ENCODE measurements at places on chromosomes 5 and 9. TPM values are rescaled to one million over a fixed set of nuclear protein-coding genes. Genes with fewer than 3 reads are reported as not detected.

GRCh38 chr9:109640580-109641371, 139.2 kb upstream of the PALM2AKAP2 start:
- H3K4me1 ChIP-seq = no peaks in the 10 kb centered on the region
- H3K27ac ChIP-seq = no peak overlapping the region
- DNase-seq = no peak
- H3K27me3 ChIP-seq = peaks cover 59% of the 10 kb centered on the region

DNA sequence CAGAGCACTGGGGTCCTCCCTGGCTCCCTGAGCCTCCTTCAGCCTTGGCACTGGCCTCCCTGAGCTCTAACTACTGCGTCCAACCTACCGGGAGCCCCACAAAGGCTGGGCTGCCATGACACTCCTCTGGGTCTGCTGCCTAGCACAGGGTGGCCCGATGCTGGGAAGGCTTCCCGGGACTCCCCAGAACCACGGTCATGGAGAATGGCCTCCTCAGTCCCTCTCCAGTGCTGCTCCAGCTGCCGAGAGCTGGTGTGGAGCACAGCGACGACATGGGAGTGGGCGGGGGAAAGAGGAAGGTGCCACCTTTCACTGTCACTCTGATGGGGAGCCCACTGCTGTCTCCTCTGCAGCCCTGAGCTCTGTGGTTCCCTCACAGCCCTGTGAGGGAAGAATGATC, 61.5 kb upstream of the RNF130 start:
- no peaks in the 10 kb centered on the region for H3K36me3 ChIP-seq
- peaks cover 16% of the 10 kb centered on the region for H3K4me1 ChIP-seq
- H3K27ac ChIP-seq = no peak overlapping the region
- no peak for DNase-seq

GRCh38 chr5:100898504-100899346, 4.4 kb downstream of the ST8SIA4 start:
- peak overlapping the region; percentile 96 for H3K4me3 ChIP-seq
- H3K36me3 ChIP-seq = peaks cover 59% of the 10 kb centered on the region
- no peaks in the 10 kb centered on the region for H3K27me3 ChIP-seq

DNA sequence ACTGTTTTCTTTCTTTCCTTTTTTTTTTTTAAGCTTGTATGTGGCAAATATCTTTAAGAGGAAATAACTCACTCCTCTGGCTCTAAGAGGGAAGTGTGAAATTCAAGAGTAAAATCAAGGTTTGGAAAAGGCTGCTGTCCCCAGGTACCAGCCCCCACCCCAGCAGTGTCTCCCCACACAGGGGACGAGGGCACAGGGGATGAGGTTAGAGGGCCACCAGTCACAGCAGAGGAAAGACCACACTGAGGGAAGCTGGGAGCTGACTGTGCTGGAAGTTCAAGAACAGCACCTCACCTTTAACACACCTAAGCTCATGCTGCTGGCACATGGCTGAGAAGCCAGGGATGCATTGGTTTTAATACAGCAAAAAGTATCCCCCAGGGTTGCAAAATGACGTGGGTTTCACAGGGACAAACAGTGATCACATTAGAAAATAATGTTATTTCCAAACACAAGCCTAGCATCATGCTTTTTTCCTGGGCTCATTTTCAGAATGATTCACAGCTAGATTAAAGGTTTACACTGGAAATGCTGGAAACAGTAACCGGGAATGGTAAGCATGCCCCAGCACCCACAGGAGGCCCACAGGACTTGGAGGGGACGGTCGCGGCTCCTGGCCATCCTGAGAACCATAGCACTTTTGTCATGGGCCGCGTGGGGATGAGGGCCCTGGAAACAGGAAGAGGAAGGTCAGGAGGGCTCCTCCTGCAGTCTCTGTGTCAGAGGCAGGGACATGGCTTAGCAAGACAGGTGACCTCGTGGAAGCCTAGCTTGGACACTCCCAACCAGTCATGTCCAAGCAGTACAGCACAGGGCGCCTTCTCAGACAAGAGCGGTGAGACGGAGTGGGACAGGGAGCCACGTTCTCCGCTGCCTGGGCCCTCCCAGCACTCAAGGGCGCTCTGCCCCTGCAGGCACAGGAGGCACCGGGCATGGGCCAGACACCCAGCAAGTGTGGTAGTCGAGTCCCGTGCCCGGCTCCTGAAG, 6.9 kb downstream of the LPCAT1 start:
- no peak overlapping the region for H3K4me3 ChIP-seq
- peaks cover 4% of the 10 kb centered on the region for H3K4me1 ChIP-seq
- H3K36me3 ChIP-seq = peaks cover 11% of the 10 kb centered on the region
- no peaks in the 10 kb centered on the region for H3K27me3 ChIP-seq
- peak overlapping the region; percentile 18 for H3K27ac ChIP-seq
- no peak for DNase-seq

DNA sequence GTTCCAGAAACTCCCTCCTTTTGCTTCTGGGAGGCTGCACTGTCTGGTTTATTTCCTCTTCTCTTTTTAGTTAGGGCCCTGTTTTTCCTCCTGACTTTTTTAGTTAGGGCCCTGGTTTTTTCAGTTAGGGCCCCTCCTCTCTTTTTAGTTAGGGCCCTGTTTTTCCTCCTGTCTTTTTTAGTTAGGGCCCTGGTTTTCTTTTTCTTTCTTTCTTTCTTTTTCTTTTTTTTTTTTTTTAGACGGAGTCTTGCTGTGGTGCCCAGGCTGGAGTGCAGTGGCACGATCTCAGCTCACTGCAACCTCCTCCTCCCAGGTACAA, 15.1 kb downstream of the GSN start:
- no peak overlapping the region for H3K4me3 ChIP-seq
- DNase-seq = no peak
- peaks cover 23% of the 10 kb centered on the region for H3K4me1 ChIP-seq
- H3K27me3 ChIP-seq = no peaks in the 10 kb centered on the region

DNA sequence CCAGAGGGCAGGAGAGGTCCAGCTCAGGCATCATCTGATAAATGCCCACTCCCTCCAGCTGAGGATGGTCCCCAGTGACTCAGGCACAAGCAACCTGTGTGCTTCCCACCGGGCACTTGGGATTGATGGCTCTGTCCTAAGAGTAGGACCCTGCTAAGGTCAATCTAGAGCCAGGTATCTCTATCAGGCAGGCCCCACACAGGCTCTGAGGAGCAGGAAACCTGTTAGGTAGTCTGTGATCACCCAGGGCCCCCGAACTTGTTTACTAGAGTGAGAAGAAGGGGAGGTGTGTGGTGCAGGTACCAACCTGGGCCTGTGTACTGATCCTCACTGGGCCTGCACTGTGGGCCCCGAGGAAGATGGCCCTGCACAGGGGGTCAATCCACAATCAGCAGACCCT, 119.6 kb upstream of the FSTL4 start:
- DNase-seq = no peak
- H3K4me1 ChIP-seq = no peaks in the 10 kb centered on the region
- H3K27me3 ChIP-seq = peaks cover 8% of the 10 kb centered on the region
- no peak overlapping the region for H3K4me3 ChIP-seq

GRCh38 chr5:150648294-150649107, 8.0 kb downstream of the SYNPO start:
- H3K4me3 ChIP-seq = no peak overlapping the region
- DNase-seq = no peak
- H3K36me3 ChIP-seq = no peaks in the 10 kb centered on the region
- H3K27me3 ChIP-seq = peaks cover 3% of the 10 kb centered on the region
- H3K4me1 ChIP-seq = no peaks in the 10 kb centered on the region

DNA sequence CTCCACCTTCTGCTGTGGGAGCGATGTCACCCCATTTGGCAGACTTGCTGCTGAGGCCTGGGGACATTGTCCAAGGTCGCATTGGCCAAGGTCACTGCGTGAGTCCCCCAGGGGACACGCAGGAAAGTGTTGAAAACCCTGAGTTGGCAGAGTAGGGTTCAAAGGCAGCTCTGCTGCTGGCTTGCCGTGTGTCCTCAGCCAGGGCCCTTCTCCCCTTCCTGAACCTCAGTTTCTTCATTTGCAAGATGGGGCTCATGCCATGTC, 14.0 kb downstream of the ASS1 start:
- no peaks in the 10 kb centered on the region for H3K36me3 ChIP-seq
- H3K4me1 ChIP-seq = no peaks in the 10 kb centered on the region
- DNase-seq = no peak
- H3K27me3 ChIP-seq = peaks cover 7% of the 10 kb centered on the region
- no peak overlapping the region for H3K27ac ChIP-seq
- no peak overlapping the region for H3K4me3 ChIP-seq

MCTP1 gene
- not detected for total RNA-seq

GRCh38 chr5:111997308-111997707, 240.3 kb upstream of the NREP start:
- no peak for DNase-seq
- no peak overlapping the region for H3K4me3 ChIP-seq
- no peaks in the 10 kb centered on the region for H3K27me3 ChIP-seq
- H3K36me3 ChIP-seq = no peaks in the 10 kb centered on the region

PCDHA10 gene
- not detected for total RNA-seq

- no peak overlapping the region for H3K4me3 ChIP-seq
- H3K27ac ChIP-seq = no peak overlapping the region
- no peaks in the 10 kb centered on the region for H3K4me1 ChIP-seq
Measured at GRCh38 chr9:104279535-104280177, 185.5 kb downstream of the SMC2 start.

CRHBP gene
- not detected for total RNA-seq

DNA sequence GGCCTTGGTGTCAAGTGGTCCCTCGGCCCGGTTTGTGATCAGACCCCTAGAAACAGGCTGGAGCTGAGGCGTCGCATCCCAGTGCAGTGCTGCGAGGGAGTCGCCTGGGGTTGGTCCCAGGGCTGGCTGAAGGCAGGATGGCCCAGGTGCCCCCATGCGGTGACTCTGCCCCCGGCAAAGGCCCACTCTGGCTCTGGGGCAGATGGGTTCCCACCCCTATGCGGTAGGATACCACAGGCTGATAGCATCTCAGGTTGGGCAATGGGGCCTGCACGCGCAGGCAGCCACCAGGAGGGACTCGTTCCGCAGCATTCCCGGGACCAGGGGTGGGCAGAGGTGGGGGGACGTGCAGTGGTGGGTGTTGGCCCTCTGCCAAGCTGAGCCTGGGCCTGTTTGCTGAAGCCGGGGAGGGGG, 86.0 kb downstream of the RXRA start:
- H3K36me3 ChIP-seq = no peaks in the 10 kb centered on the region
- DNase-seq = no peak
- H3K27ac ChIP-seq = no peak overlapping the region
- no peak overlapping the region for H3K4me3 ChIP-seq

PCA3 gene
- total RNA-seq = not detected

DNA sequence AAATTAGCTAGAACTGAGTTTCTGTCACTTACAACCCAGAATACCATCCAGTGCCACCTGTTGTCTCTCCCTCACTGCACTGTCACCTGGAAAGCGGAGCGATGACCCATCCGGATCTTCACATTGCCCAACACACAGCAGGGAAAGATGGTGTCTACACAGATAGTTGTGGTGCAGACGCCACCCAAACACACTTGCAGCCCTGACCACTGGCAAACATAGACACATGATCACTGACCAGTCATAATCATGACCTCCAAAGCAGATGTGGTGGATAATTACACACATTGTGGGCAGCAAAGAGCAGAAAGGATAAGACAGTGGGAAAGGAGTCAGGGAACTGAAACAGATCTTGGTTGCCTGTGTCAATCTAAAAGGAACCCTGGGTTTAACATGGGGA, 64.7 kb downstream of the GABBR2 start:
- no peak overlapping the region for H3K4me3 ChIP-seq
- H3K4me1 ChIP-seq = no peaks in the 10 kb centered on the region
- H3K36me3 ChIP-seq = no peaks in the 10 kb centered on the region

DNA sequence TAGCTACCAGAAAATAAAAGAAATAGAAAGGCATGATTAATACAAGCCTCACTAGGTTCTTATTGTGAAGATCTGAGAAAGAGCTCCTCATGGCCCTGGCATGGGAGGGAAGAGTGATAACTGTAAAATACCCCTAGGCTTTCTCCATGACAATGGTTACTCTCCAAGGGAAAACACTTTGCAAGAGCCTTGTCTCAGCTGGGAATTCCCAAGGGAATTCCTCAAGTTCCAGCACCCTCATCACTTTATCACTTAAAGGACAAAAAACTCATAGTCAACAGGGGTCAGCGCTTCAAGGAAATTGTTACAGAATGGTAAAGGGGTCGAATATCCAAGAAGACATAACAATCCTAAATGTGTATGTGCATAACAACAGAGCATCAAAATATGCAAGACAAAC, 21.2 kb downstream of the SYK start:
- peaks cover 17% of the 10 kb centered on the region for H3K27me3 ChIP-seq
- no peak for DNase-seq
- no peaks in the 10 kb centered on the region for H3K36me3 ChIP-seq
- no peaks in the 10 kb centered on the region for H3K4me1 ChIP-seq

SVEP1 gene
- total RNA-seq = not detected

ARID3C gene
- not detected for total RNA-seq

DNA sequence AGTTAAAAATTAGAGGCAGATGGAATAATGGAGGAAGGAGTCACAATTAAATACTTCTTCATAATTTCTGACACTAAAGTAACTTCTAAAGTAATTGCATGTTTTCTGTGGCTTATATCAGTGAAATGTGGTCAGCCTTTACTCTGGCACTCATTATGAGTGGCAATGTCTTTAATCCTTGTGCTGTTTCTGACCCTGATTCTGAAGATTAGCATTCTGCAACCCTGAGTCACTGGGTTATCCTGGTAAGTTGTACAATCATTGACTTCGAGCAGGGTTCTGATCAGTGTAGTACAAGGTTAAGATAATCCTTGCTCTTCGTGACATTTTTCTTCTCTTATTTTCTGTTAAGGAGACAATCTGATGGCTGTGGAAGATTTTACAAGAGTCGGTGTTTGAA, 379.4 kb upstream of the RORB start:
- H3K27me3 ChIP-seq = no peaks in the 10 kb centered on the region
- H3K27ac ChIP-seq = no peak overlapping the region
- peaks cover 8% of the 10 kb centered on the region for H3K4me1 ChIP-seq
- no peak overlapping the region for H3K4me3 ChIP-seq

GRCh38 chr9:9874270-9874669, 738.5 kb downstream of the PTPRD start:
- H3K4me1 ChIP-seq = no peaks in the 10 kb centered on the region
- H3K4me3 ChIP-seq = no peak overlapping the region
- H3K36me3 ChIP-seq = no peaks in the 10 kb centered on the region
- no peak overlapping the region for H3K27ac ChIP-seq
- DNase-seq = no peak
- H3K27me3 ChIP-seq = no peaks in the 10 kb centered on the region

SLC4A9 gene
- total RNA-seq = not detected

- H3K4me3 ChIP-seq = no peak overlapping the region
- no peak for DNase-seq
- no peaks in the 10 kb centered on the region for H3K27me3 ChIP-seq
- H3K27ac ChIP-seq = no peak overlapping the region
- H3K36me3 ChIP-seq = peaks cover 22% of the 10 kb centered on the region
- H3K4me1 ChIP-seq = peaks cover 5% of the 10 kb centered on the region
Measured at GRCh38 chr9:100322954-100323536, 29.7 kb downstream of the TEX10 start.
